Stimulated activated CD4-positive, alpha-beta T cell treated with anti-CD3 and anti-CD28 coated beads, Interleukin-1b, Interleukin-23, amount 100 ng/mL, for 4 hours (primary cell): ENCODE measurements at places on chromosomes 1 and 21.

DNA sequence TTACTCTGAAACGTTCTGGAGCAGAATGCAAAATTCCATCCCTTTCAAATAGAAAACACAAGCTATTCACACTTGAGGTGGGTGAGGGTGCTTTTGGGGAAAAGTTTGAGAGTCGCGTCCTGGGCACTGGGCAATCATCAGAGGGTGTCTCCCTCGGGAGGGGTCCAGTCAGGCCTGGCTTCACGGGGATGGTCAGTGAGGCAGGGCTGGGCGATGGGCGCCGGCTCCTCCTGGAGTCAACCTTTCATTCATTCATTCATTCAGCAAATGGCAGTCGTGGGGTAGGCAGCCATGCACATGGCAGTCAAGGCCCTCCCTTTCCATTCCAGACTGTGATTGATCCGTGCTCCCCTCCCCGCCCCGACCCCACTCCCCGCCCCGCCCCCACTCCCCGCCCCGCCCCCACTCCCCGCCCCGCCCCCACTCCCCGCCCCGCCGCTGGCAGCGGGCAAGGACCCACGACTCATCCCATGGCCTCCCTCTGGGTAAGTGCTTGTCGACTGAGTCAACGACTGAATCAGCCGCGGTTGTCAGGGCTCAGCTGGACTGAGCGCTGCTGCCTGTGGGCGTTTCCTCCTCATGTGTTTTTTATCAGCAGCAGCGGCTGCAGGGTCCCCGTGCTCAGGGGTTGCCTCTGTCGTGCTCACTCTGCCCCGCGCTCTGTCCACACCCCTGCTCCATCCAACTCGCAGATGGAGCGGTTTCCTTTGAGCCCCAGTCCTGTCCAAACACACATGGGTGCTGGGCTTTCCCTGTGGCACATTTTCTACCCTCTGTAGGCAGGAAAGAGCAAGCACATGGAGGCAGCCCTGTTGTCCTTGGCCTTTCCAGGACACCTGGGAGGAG, 12.5 kb upstream of the SPSB1 start:
- peak; percentile 49 for DNase-seq

DNA sequence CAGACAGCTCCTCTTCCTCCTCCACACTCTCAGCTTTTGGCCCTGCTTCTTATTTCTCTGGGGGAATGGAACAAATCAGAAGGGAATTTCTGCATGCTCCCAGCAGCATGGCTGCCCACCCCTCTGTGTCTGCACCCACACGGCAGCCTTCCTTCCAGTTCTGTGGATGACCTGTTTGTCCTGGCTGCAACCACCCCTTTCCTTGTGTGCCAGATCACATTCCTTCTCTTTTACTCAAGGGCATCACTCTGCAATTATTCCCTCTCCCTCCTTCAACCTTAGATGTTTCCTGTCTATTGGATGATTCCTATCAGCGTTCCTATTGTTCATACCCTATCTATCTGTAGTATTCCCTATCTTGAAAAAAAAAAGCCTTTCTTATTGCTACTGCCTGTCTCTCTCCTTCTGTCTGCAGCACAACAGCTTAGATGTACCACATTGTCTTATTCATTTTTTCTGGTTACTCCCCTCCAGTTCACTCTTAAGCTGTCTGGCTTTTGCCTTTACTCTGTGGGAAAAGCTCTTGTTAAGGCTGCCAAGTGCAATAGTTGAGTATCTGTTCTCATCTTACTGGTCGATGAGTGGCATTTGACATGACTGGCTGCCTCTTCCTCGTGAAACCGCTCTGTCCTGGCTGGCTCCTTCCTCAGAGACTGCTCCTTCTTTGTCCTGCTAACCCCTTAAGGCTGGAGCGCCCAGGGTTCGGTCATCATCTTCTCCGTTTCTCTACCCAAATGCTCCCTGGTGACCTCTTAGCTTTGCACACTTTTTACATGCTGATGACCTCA, 351.1 kb downstream of the CAMTA1 start:
- no peak for DNase-seq

DNA sequence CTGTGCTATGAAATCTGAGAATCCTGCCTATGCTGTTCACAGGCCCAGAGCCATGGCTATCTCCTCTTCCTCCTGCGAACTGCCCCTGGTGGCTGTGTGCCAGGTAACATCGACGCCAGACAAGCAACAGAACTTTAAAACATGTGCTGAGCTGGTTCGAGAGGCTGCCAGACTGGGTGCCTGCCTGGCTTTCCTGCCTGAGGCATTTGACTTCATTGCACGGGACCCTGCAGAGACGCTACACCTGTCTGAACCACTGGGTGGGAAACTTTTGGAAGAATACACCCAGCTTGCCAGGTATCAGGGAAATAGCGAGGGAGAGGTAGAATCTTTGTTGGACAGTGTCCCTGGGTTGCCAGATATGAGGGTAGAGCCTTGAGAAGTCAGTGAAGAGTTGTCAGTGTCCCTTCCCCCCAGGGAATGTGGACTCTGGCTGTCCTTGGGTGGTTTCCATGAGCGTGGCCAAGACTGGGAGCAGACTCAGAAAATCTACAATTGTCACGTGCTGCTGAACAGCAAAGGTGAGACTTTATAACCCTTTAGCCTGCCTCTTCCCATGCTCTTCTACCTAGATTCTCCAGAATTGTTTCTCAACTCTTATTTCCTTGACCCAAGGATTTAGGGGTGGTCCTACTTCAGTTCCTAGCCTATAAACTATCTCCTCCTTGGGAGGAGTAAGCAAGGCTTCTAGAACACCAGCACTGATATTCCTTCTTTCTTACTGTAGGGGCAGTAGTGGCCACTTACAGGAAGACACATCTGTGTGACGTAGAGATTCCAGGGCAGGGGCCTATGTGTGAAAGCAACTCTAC, 1.4 kb downstream of the NIT1 start:
- peak; percentile 29 for DNase-seq

GRCh38 chr21:46093668-46094400, 4.1 kb upstream of the COL6A2 start:
- no peak for DNase-seq

GRCh38 chr1:165444897-165445370, at the start of gene RXRG:
TSS of gene RXRG (minus strand) at chr1:165445126. CDS start at chr1:165444893, 233 bp downstream.
- DNase-seq, result no peak

- DNase-seq, result no peak
Measured at GRCh38 chr1:23475134-23475628, 8.8 kb downstream of the ASAP3 start.

DNA sequence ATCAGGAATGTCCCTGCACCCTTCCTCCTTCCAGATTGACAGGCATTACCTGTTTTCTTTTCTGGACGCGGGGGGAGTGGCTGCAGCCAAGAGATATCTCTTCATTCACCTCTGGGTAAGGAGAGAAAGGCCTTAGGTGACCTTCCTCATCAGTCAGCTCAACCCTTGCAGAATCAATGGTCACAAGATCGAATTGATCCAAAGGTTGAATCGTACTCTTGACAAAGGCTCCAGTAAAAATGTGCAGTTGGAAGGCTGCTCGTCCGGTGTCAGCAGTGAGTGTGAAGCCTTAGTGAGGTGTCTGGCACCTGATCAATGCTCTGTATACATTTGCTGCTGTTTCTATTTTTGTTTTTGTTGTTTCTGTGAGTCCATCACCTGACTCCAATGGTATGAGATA, 282.6 kb upstream of the AJAP1 start:
- no peak for DNase-seq

- DNase-seq, result no peak
Measured at GRCh38 chr1:159646687-159647086, 59.1 kb downstream of the APCS start.

- no peak for DNase-seq
Measured at GRCh38 chr1:27593678-27594563, 10.0 kb downstream of the AHDC1 start.

GRCh38 chr1:74690909-74691308, 17.3 kb upstream of the ERICH3 start:
- no peak for DNase-seq

DNA sequence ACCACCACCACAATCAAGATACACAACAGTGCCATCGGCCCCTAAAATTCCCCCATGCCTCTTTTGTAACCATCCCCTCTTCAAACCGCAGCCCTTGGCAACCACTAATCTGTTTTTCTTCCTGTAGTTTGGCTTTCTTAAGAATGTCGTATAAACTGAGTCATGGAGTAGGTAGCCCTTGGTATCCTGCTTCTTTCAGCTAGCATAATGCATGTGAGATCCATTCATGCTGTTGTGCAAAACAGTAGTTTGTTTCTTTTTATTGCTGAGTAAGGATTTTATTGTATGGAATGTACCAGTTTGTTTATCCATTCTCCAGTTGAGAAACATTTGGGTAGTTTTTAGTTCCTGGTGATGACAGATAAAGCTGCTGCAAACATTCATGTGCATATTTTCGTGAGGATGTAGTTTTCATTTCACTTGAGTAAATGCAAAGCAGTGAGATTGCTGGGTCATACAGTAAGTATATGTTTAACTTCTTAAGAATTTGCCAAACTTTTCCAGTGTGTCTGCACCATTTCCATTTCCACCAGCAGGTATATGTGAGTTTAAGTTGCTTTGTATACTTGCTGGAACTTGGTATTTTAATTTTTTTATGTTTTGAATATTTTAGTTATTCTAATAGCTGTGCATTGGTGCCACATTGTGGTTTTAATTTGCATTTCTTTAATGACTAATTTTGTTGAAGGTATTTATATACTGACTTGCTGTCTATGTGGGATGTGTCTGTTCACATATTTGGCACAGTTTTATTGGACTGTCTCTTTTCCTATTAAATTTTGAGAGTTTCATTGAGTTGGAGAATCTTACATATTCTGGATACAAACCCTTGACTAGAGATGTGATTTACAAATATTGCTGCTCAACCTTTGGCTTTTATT, 148.4 kb upstream of the MAP1LC3C start:
- DNase-seq, result no peak

GRCh38 chr21:42319851-42320572, 4.8 kb upstream of the TFF3 start:
- DNase-seq, result no peak

DNA sequence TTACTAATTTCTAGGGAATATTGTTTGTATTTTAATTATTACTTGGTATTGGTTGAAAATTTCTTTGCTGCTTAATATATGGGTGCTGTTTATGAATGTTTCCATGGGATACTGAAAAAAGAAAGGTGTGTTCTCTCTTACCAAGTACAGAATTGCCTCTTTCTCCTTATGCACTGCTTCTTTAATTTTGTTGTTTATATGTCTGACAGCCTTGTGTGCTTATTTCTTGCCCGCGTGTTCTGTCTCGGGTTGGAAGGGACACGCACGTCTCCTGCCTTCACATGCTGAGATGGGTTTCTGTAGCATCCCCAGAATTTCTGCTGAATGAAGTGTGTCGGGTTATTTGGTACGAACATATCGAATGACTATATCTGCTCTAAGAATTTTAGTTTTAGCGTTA, 51.1 kb downstream of the AGPAT3 start:
- no peak for DNase-seq

DNA sequence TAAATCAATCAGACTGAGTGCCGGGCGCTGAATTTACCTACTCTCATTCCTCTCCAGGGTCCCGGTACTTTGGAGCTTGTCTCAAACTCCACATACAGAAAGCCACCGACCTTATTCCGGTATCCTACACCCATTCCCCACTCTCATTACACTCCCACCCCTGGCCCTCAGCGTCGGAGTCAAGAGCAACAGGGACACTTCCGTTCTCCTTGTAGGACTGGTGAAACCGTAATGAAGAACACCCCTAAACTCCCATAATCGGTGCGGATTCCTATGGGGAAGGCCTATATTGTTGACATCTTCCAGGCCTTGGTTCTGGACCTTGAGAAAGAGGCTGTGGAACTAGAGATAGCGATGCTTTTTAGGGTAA, 798 bp downstream of the ZBED6 start:
- peak; percentile 5 for DNase-seq

DNA sequence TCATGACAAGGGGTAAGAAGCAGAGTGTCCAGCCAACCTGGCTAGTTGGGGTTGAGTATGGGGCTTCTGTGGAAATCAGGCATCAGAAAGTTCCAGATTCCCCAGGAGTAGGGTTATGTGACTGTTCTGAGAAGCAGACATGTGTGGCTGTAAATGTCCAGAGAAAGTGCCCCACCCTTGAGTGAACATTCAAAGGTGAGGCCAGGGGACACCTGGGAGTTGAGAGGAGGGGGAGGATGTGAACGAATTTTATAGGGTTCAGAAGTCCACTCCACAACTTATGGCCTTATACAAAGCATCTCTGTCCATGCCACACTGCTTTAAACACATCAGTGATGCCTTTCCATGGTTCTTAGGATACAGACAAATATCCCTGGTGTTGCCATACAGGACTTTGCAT, 133.3 kb downstream of the IGSF21 start:
- DNase-seq, result no peak

- DNase-seq, result no peak
Measured at GRCh38 chr21:43701936-43702784, 16.8 kb upstream of the PDXK start.

- DNase-seq, result no peak
Measured at GRCh38 chr1:14120895-14121294, 420.9 kb downstream of the PRDM2 start.

DNA sequence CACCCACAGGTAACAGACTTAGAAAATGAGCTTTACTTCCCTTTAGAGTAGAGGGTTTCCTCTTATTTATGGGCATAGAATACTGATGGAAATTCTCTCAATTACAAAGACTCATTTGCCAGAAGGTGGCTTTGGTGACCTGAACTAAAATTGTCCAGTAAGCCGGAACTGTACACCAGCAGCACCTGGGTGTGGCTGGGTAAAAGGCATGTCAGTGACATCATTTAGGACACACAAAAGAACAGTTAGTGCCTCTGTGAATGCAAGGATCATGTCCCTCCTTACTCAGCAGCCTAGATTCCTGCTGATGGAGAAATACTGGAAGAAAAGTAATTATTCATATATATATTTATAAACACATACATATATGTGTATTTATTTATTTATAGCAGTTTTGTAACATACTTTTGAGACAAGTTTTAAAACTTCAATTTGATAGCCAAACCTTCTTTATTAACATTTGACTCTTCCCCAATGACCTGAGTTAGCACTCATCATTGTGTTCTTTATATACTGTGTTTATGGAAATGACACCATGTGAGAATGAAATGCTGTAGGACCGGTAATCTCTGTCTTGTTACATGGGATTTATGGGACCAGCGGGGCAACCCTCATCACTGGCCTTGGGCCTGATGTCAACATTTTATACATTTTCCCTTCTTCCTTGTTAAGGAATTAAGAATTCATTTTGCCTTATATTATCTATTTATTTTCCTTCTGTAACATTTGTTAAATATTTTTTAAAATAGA, 274.4 kb downstream of the BRINP2 start:
- DNase-seq, result no peak

- DNase-seq, result no peak
Measured at GRCh38 chr1:240526312-240526711, 85.6 kb downstream of the GREM2 start.

- no peak for DNase-seq
Measured at GRCh38 chr1:147811751-147812150, 51.3 kb upstream of the GJA5 start.

DNA sequence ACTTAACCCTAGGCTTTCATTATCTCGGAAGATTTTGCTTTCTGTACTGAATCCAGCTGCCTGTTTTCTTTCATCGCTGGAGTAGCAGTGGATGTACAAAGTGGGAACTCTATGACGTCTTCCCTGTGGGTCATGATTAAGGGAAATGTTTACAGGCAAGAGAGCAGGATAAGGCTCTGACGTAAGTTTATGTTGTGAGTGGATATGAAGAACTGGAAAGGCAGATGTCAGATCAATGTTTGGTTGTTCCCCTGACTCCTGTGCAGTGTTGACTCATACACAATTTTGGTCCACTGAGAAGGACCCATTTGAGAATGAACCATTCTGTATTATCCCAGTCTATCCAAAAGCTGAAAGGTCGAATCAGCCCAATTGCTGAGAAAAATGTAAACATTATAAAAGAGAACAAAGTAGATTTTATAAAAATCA, 292.4 kb downstream of the GRIK1 start:
- no peak for DNase-seq
